Kidney (tissue), 22 donors: ENCODE measurements at places on chromosomes 6 and 20. TPM values are rescaled to one million over a fixed set of nuclear protein-coding genes. Genes with fewer than 3 reads are reported as not detected.

- no peaks in the 10 kb centered on the region for H3K4me1 ChIP-seq
- H3K36me3 ChIP-seq, result no peaks in the 10 kb centered on the region
- no peak for DNase-seq
- no peak overlapping the region for H3K4me3 ChIP-seq
- no peak overlapping the region for H3K27ac ChIP-seq
Measured at GRCh38 chr6:133208183-133208755, 32.9 kb upstream of the EYA4 start.

DNA sequence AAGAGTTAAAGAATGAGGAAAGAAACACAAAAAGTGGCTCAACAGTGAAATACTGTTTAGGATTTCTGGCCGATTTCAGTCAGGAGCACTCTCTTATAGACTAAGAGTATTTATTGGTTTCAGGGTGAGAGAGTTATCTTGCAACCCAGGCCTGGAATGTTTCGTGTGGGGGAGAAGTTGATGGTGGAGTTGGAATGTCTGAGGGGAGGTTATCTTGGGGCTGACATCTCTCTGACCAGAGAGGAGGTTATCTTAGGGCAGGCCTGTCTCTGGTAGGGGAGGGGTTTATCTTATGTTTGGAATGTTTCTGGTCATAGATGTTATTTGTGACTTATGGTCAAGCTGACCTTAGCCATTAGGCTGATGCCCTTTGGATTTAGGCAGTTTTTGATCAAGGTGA lies 80.3 kb downstream of the HTR1B start:
- H3K27me3 ChIP-seq, result no peaks in the 10 kb centered on the region
- H3K4me3 ChIP-seq, result no peak overlapping the region
- no peaks in the 10 kb centered on the region for H3K4me1 ChIP-seq
- no peak overlapping the region for H3K27ac ChIP-seq
- DNase-seq, result no peak
- no peaks in the 10 kb centered on the region for H3K36me3 ChIP-seq

DNA sequence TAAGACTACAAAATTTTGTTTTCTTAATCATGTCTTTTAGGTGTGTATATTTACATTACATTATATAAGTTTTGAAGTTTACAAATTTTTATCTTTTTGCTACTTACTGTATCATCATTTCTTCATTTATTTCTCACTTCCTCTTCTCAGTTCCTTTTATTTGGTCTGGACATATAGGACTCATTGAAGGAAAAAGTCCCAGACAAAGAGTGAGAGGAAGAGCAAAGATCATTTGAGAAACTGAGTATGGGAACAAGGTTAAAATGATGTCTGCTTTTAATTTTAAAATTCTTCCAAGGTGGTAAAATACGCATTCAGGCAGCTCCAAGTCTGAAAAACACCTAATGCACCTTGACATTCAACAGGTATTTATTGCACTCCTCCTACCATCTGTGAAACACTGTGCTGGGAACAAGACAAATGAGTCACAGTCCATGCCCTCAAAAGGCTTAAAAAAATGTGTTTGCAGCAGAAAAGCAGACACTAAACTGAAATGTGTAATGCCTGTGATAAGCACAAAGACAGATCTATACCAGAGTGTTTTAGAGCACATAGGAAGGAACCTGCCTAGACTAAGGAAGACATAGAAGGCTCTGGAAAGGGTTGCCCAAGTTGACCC lies 63.2 kb downstream of the PKIB start:
- no peak overlapping the region for H3K4me3 ChIP-seq
- no peaks in the 10 kb centered on the region for H3K4me1 ChIP-seq
- no peaks in the 10 kb centered on the region for H3K27me3 ChIP-seq
- no peak for DNase-seq

GRCh38 chr20:33423141-33423834 lies 20.3 kb downstream of the SNTA1 start:
- no peaks in the 10 kb centered on the region for H3K4me1 ChIP-seq
- no peaks in the 10 kb centered on the region for H3K27me3 ChIP-seq
- no peak overlapping the region for H3K4me3 ChIP-seq
- H3K36me3 ChIP-seq, result no peaks in the 10 kb centered on the region
- DNase-seq, result no peak
- no peak overlapping the region for H3K27ac ChIP-seq

- H3K4me3 ChIP-seq, result no peak overlapping the region
- H3K4me1 ChIP-seq, result no peaks in the 10 kb centered on the region
- H3K27ac ChIP-seq, result no peak overlapping the region
- no peaks in the 10 kb centered on the region for H3K27me3 ChIP-seq
- H3K36me3 ChIP-seq, result no peaks in the 10 kb centered on the region
Measured at GRCh38 chr6:147770221-147770620, 261.7 kb downstream of the SAMD5 start.

- H3K27me3 ChIP-seq, result no peaks in the 10 kb centered on the region
- H3K4me3 ChIP-seq, result no peak overlapping the region
- no peaks in the 10 kb centered on the region for H3K36me3 ChIP-seq
- H3K27ac ChIP-seq, result peak overlapping the region; percentile 83
Measured at GRCh38 chr20:50346374-50347283, 156.0 kb downstream of the CEBPB start.

Gene SUPT3H
- 10.1 TPM for total RNA-seq

Gene PARD6B
- total RNA-seq, result 72.0 TPM

Gene MGME1
- total RNA-seq, result 15.5 TPM

DNA sequence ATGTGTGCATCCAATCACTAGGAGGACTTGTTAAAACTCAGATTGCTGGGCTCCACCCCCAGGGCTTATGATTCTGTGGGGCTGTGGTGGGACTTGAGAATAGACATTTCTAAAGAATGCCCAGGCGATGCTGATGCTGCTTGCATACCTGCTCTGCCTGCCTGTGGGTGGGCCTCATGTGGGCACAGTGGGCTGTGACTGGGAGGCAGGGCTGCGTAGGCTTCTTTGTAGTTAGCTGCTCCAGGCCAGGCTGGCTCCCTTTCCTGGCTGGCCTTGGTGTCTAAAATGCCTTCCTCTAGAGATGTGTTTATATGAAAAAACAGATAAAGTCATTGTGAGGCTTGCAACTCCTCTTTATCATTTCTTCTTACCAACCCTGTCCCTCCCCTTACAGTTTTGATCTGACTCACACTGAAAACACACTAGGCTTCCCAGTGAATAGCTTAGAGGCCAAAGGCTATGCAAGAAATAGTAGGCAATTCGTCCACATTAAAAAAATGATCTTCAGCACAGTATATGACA lies 495.5 kb upstream of the MAP3K7 start:
- H3K4me3 ChIP-seq, result no peak overlapping the region
- H3K36me3 ChIP-seq, result no peaks in the 10 kb centered on the region
- H3K27ac ChIP-seq, result no peak overlapping the region
- no peaks in the 10 kb centered on the region for H3K27me3 ChIP-seq
- DNase-seq, result no peak

- H3K36me3 ChIP-seq, result no peaks in the 10 kb centered on the region
- DNase-seq, result no peak
- H3K27ac ChIP-seq, result no peak overlapping the region
- no peaks in the 10 kb centered on the region for H3K27me3 ChIP-seq
- H3K4me1 ChIP-seq, result peaks cover 4% of the 10 kb centered on the region
Measured at GRCh38 chr6:154549179-154549578, 38.7 kb upstream of the CNKSR3 start.

- no peak for DNase-seq
- no peaks in the 10 kb centered on the region for H3K27me3 ChIP-seq
- no peak overlapping the region for H3K4me3 ChIP-seq
- no peaks in the 10 kb centered on the region for H3K4me1 ChIP-seq
Measured at GRCh38 chr6:112920994-112921393, 573.9 kb downstream of the RFPL4B start.

DNA sequence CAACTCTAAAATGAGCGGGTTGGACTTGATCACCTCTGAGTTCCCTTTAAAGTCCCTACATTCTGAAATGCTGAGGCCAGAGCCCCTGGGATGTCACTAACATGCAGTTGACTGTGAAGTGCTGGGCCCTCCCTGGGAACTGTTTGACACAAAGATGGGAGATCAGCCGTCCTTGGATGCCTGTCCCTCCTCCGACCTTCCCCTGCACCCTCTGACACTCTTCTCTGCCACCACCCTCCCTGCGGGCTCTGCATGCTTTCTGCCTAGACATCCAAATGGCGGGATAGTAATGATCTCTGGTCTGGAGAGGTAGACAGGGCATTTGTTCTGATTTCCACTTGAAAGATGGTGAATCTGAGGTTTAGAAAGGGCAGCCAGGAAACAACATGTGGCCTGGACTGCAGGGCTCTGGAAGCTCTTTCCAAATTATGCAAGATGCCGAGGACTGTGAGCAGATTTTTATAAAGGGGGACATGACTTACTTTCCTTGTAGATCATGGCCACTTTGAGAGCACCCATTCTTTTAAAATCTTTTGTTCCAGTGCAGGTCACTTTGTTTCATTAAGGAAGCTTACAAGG lies 113.2 kb downstream of the ZDHHC14 start:
- H3K27me3 ChIP-seq, result no peaks in the 10 kb centered on the region
- no peaks in the 10 kb centered on the region for H3K36me3 ChIP-seq
- no peak overlapping the region for H3K27ac ChIP-seq
- H3K4me1 ChIP-seq, result no peaks in the 10 kb centered on the region
- H3K4me3 ChIP-seq, result no peak overlapping the region

Gene RNF217
- total RNA-seq, result 18.7 TPM

- no peaks in the 10 kb centered on the region for H3K27me3 ChIP-seq
- H3K27ac ChIP-seq, result no peak overlapping the region
- H3K4me1 ChIP-seq, result no peaks in the 10 kb centered on the region
- DNase-seq, result no peak
- no peak overlapping the region for H3K4me3 ChIP-seq
- no peaks in the 10 kb centered on the region for H3K36me3 ChIP-seq
Measured at GRCh38 chr6:15657290-15657689, 5.5 kb downstream of the DTNBP1 start.

- DNase-seq, result peak; percentile 21
- no peaks in the 10 kb centered on the region for H3K27me3 ChIP-seq
- H3K4me1 ChIP-seq, result no peaks in the 10 kb centered on the region
- no peak overlapping the region for H3K27ac ChIP-seq
- H3K36me3 ChIP-seq, result no peaks in the 10 kb centered on the region
Measured at GRCh38 chr6:136127873-136128272, 122.2 kb downstream of the MTFR2 start.

DNA sequence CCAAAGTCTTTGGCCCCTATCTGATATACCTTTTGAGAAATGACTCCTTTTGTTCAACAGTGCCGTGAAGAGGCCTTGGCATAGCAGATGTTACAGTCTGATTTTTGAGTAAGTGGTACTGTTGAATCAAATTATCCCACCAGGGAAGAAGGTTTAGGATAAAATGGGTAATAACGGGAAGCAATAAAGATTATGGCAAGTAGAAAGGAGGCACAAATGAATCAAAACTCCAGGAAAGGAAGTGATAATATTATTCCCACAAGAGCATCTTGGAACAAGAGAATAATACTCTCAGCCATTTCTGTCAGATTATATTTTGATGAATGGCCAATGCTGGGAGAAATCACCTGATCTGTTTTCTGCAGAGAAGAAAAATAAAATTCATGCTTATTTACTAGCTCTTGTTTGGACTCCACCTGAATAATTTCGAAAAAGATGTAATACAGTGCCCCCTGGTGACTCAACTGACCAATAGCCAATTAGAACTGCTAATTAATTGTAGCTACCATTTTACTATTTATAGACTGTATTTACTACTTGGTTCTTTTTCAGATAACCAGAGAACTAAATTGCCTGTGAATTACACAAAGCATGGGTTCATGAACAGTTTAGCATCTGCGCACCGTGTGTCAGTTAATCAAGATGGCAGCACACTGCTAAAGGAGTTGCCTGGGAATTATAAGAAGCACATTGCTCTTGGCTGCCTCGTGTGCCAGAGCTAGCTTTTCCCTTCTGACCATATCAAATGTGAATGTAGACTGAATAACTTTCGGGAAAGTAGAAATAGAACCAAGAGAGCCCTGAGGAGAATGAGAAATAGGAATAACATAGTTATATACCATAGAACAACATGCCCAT lies 78.5 kb upstream of the TRDN start:
- H3K27me3 ChIP-seq, result no peaks in the 10 kb centered on the region
- H3K36me3 ChIP-seq, result no peaks in the 10 kb centered on the region
- no peak overlapping the region for H3K27ac ChIP-seq
- DNase-seq, result no peak
- H3K4me3 ChIP-seq, result no peak overlapping the region
- H3K4me1 ChIP-seq, result no peaks in the 10 kb centered on the region

GRCh38 chr6:73382462-73383113 lies 12.0 kb upstream of the DDX43 start:
- no peak overlapping the region for H3K27ac ChIP-seq
- H3K36me3 ChIP-seq, result no peaks in the 10 kb centered on the region
- no peaks in the 10 kb centered on the region for H3K27me3 ChIP-seq
- no peaks in the 10 kb centered on the region for H3K4me1 ChIP-seq
- no peak overlapping the region for H3K4me3 ChIP-seq

DNA sequence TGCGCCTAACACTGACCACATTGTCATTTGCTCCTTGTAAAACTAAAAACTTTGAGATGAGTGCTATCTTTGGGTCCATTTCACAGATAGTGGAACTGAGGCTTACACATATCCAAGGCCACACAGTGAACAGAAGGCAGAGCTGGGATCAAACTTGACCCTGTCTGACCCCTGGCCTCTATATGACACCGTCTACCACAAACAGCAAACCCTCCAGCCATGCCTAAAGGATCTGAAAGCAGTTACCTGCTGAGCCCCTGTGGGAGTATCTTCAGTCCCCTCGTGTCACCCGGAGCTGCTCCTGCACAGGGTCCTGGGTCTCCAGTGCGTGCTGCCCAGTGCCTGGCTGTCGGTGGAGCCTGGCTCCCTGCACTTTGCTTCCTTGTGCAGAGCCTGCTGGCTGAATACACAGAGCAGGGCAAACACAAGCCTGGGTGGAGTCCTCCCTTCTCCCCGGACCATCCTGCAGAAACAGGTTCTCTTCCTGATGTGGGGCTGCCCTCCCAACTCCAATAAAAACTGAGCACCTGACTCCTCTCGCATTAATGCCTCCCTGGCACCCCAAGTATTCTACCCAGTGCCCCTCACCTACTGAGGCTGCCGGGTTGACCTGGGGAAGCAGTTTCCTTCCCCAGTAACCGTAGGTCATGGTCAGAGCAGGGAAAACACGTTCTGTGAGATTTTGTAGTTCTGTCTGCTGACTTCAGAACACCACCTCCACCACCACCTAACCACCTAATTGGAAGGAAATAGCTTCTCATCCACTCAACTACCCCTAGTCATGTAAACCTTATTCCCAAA lies at the start of gene BCAS1:
Gene BCAS1, minus strand, starts transcription at position 408 of the 801 bp plus-strand sequence. CDS start 11,876 bp downstream, outside the sequence.
- no peaks in the 10 kb centered on the region for H3K36me3 ChIP-seq
- no peak within 1 kb of the TSS for H3K4me3 ChIP-seq
- H3K4me1 ChIP-seq, result peaks cover 2% of the 10 kb centered on the region

Gene DXO
- total RNA-seq, result 21.3 TPM

DNA sequence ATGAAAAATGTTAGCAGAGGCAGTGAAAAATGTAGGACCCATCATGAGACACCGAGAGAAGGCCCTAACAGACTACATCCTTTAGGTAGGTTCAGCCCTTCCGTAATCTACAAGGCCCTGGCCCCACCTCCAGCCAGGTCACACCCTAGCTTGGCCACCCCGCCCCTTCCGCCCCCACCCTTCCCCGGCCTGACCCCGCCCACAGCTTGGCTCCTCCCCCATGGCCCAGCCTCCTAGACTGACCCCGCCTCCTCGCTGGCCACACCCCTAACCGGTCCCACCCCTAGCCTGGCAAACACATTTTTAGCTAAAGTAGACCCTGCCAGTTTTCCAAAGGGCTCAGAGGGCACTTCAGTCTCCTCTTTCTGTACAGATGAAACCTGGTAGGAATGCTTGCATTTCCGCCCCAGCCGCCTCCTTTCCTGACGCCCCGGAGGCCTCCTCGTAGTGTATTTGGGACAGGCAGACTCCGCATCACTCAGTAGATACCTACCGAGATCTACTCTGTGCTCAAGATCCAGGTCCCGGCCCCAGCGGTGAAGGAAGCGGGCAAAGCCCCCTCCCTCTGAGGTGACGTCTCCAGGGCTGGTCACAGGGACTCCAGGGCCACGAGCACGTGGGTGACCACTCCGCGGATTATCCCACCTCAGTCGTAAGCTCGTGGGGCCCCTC lies 443.5 kb downstream of the PREX1 start:
- no peaks in the 10 kb centered on the region for H3K36me3 ChIP-seq
